Stimulated activated naive CD4-positive, alpha-beta T cell (primary cell): ENCODE measurements at places on chromosomes 11 and 22.
A peak's percentile ranks its signal among the peaks of the same experiment; 100 is the strongest.

GRCh38 chr11:22555881-22556280, 69.7 kb downstream of the FANCF start:
- DNase-seq, result no peak

GRCh38 chr11:119483341-119483880, 60.4 kb upstream of the THY1 start:
- no peak for DNase-seq

DNA sequence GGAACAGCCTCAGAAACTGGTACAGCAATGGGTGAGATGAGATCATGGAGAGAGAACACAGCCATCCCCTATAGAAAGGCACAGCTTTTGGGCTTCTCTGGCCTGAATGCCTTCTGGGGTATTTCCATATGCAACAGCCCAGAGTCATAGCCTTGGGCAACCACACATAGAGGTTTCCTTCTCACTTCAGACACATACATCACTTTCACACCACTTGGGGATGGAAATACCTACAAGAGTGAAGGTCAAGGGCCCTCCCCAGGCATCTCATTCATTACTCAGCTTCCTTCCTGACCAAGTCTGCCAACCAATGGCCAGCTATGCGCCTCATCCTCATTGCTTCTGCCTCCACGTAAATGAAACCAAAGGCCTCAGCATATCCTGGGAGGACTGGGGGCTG, 17.7 kb upstream of the OLFML1 start:
- no peak for DNase-seq

DNA sequence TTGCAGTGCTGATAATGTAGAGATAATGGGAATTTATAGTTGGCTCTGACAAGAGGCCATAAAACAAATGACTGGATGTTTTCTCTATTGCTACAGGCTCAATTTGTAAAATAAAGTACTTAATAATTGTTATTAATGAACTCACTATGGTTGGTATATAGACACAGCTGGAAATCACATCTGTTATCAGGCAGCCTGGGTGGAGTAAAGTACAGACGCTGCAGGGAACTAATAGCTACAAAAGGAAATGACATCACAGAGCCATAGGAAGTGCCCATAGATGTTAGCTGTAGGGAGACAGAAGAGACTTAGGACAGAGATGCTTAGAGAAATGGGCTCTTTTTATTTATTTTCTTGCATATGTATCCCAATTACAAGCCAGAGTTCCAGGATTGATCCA, 81.0 kb upstream of the SNX19 start:
- no peak for DNase-seq

DNA sequence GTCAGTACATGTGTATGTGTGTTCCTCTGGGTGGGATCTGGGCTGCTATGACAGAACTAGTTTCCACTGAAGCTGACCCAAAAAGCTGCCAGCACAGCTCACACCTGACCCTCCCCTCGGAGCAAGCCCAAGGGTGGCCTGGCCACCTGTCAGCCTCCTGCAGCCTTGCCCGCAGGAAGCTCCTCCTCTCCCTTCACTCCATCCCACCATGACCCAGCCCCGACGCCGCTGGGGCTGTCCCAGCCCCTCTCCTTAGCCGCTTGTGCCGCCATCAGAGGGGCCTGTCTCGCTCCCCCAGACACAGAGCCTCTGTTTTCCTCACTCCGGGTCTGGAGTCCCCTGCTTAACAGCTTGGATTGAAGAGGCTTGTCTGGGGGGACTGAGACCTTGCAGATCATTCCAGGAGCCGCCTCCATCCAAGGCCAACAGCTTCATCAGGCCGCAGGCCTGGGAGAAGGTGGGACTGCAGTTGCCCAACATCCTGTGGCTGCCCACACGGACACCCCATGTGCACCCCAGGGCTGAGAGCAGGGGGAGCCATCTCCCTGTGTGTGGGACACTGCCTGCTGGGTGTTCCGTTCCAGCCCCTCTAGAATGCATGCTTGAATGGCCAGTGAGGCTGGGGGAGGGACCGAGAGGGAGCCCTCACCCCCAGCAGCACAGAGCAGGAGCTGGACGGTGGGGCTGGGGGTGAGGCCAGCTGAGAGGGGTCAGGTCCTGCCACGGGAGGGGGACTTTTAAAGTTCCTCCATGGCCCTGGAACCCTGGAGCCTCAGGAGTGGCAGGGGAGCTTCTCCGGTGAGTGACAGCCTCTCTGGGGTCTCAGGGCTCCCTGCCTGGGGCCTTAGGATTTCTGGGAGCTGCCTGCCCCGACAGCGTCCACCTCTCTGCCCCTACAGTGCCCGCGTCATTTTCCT, 696 bp downstream of the MRGPRF start:
- DNase-seq, result no peak

DNA sequence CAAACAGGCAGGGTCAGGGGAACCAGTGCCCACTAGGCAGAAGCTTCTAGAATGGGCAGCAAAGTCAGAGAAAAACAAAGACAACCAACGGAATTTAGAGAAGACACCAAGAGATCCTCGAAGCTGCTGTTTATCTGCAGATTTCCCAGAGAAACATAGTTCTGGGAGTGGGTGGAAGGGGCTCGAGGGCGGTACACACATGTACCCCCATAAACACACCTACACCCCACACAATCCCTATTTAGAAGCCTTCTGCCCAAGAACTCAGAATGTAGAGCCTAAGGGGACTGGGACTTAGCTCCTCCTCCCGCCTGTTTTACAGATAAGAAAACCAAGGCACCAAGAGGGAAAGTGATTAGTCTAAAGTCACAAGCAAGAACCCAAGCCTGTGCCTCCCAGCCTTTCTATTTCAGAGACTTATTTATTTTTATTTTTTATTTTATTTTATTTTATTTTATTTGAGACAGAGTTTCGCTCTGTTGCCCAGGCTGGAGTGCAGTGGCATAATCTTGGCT, 6.4 kb downstream of the NPTXR start:
- DNase-seq, result no peak

GRCh38 chr11:58902881-58903280, 36.4 kb upstream of the GLYATL1 start:
- DNase-seq, result no peak

GRCh38 chr11:120391292-120391691, 55.1 kb downstream of the ARHGEF12 start:
- DNase-seq, result no peak

GRCh38 chr11:33910958-33911339, 19.1 kb upstream of the LMO2 start:
- no peak for DNase-seq

DNA sequence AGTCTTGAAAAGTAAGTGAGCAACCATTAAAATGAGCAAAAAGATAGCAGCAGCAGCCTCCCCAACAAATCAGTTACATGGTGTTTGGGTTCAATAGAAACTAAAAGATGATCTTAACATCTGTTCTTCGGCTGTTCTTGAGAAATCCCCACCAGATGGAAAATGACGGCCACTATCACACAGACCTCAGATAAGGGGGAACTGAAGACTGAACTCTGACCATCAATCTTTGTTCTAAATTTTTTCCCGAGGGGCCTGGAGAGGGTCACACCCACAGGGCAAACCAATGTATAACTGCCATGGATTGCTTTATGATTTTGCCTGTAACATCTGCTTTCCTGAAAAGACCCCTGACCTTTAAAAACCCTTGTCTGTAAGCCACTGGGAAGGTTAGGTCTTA, 624.8 kb upstream of the KIRREL3 start:
- DNase-seq, result no peak

DNA sequence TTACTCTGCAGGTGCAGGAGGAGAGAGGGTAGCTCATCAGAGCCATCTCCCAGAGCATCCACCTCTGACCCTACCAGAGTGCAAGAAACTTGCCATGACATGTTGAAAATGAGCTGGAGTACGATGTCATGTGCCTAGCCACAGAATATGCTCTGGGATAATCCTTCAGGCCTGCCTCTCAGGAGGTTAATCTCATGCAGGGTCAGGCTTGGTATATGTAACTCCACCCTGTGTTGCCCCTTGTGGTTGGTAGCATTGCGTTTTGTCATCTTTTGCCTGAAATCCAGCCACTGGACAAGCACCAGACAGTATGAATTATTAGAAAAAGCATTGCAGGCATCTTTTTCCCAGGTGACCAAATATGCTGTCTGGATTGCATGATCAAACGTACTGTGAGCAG, 36.2 kb downstream of the CNTF start:
- DNase-seq, result no peak

- DNase-seq, result no peak
Measured at GRCh38 chr11:15776366-15776765, 580.0 kb downstream of the SOX6 start.

DNA sequence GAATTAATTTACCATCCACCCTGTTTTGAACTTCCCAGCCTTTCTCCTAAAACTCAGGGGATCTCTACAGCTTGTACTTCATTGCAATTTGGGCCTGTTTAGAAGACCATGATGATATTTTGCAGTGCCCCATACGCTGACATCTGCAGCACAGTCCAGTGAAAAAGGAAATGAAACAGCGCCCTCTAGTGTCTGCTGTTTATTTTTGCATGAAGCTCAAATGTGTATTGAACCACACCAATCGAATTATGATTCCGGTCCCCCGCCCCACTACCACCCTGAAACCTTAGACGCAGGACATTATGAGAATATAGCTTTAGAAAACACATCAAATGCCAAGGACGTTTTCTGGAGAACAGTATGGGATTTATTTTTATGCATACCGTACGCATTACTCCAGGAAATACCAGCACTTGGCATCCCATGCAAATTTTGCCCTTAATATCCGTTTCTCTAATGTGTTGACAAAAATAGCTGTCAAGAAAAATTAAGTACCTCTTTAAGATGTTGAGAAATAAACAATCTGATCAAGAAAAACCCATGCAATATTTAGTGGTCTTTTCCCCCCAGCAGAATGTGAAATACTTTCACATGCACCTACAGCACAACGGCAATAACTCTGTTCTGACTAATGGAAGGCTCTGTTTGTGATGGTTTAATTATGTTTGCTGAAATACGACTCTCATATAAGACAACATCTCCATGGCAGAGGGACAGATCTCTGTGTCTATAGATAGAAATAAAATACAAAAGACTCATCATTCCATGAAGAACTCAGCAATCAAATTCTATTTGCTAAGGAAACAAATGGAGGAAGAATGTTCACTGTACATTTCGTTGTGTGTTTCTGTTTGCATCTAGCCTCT, 93.9 kb downstream of the TECTA start:
- DNase-seq, result peak; percentile 71

DNA sequence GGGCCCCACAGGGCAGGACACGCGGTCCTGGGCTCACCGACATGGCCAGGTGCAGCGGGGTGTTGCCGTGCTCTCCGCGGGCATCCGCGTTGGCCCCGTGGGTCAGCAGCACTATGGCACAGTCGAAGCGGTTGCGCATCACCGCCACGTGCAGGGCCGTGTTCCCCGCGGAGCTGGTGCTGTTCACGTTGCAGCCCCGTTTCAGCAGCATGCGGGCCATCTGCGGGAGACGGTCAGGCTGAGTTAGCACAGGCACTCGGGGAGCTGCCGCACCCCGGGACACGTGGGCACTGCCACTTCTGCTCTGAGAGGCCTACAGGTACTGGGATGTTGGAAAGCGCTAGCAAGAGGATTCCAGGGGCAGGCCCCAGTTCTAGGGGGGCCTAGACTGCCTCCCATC, 22.3 kb upstream of the BAIAP2L2 start:
- DNase-seq, result no peak

- DNase-seq, result no peak
Measured at GRCh38 chr22:46111645-46112306, 38.5 kb upstream of the PPARA start.

- no peak for DNase-seq
Measured at GRCh38 chr11:66226101-66226500, 42.3 kb upstream of the RAB1B start.

DNA sequence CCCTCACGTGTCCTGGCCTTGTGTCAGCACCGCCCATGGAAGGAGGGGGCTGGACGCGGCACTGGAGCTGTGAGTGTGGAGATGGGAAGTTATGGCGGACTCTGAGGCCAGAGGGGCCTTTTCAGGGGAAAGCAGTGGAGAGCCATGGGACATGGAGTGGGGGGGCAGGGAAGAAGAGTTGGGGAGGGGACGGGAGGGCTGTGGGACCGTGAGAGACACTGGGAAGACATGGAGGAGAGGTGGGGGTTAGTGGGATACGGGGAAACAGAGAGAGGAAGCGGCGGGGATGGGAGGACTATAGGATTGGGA, 58.2 kb downstream of the FBXO7 start:
- no peak for DNase-seq

DNA sequence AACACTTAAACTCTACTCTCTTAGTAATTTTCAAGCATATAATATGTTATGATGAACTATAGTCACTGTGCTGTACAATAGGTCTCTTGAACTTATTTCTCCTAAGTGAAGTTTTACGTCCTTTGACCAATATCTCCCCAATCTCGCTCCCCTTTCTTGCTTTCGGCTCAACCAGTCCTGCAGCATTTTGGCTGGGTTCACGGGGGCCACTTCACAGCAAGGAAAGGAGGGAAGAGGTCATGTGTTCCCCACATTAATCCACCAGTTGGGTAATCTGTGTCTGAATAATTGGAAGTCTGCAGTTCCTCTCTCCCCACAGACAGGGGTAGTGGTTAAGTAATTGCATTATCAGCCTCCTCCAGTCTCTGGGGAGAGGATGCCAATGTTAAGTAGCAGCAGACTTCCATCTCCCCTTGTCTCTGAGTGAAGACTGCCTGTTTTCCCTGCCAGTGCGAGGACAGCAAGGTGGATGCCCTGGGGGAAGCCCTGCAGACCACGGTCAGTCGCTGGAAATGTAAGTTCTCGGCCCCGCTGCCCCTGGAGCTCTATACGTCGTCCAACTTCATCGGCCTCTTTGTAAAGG, 59.2 kb upstream of the CRTAM start:
- DNase-seq, result no peak

- DNase-seq, result no peak
Measured at GRCh38 chr11:69819541-69820070, 390 bp upstream of the FGF3 start.

DNA sequence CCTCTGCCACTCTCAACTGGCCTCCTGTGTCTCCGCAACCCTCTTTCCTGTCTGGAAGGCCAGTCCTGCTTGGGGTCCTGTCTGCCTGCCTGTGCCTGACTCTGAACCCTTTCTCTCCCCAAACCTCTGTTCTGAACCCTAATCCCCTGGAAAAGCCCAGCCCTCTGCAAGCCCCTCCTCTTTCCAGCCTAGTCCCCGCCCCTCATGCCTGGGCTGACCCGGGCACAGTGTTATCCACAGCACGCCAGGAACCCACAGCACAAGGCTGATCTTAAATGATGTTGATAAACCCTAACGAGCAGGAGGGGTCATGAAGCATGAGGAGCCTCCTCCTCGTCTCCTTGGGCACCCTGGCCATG, at the start of gene IFITM10:
TSS of gene IFITM10 (minus strand) at position 115 of the 359 bp plus-strand sequence. CDS start 153 bp downstream, outside the sequence.
- no peak for DNase-seq

DNA sequence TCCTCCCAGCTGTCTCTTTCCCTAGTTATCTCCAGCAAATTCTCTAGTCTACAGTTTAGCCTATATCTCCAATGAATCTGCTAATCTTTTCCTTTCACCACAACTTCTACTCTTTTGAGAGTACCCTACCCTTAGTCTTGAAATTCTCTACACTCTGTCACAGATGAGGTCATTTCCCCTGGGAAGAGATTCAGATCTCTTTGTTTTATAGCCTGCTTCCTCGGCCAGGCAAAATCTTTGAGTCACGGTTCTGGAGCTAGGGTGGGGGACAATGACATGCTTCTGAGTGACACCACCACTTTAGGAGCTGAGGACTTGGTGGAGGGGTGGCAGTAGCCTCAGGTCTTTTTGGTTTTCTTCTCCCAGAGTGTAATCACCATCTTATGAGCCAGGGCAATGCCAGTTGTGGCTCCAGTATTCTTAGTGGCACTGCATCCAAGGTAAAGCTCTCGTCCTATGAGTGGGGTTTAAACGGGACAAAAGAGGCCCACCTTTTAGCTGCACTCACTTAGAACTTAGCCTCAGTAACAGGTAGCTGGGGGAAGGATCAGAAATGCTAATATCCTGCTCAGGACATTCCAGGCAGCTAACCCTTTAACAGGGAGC, 98.5 kb upstream of the RRM1 start:
- no peak for DNase-seq

GRCh38 chr11:69504127-69504526, 22.7 kb downstream of the LINC01488 start:
- DNase-seq, result no peak
